ENCODE measurements at places on chromosomes 2 and 18. TPM values are rescaled to one million over a fixed set of nuclear protein-coding genes. Genes with fewer than 3 reads are reported as not detected.

The RETREG2 gene
- total RNA-seq = 59.1 TPM

The INHBB gene
- 0.34 TPM for total RNA-seq

The ANKRD23 gene
- total RNA-seq = 0.34 TPM

The FOXD4L1 gene
- under 0.01 TPM for total RNA-seq

The WDR35 gene
- total RNA-seq = 6.5 TPM

The TEKT4 gene
- not detected for total RNA-seq
